ENCODE measurements at places on chromosomes 12 and 14.

GRCh38 chr14:96059519-96060135, 20.5 kb downstream of the C14orf132 start:
- no peak for DNase-seq

DNA sequence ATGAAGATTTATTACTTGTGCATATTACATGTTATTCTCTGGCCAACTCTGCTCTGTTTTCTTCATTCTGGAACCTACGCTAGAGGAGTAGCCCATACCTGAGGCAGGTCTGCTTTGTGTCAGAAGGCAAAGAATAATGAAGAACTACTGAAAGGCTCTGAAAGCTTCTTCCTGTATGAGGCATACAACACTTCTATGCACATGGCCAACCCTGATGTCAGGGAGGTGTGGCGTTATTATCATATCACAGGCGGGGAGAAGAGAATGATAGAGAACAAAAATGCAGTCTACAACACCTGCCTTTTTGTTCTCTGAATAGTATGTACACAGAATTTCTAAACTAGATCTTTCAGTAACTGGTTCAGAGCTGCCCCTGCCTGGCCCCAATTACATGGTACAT, 32.5 kb upstream of the CRY1 start:
- no peak for DNase-seq

- DNase-seq: no peak
Observed at GRCh38 chr14:29056041-29056566, 289.5 kb downstream of the FOXG1 start.

- DNase-seq: no peak
Observed at GRCh38 chr12:104721936-104722335, 236.2 kb downstream of the SLC41A2 start.

GRCh38 chr12:58358369-58358768, 417.0 kb downstream of the ATP23 start:
- no peak for DNase-seq

DNA sequence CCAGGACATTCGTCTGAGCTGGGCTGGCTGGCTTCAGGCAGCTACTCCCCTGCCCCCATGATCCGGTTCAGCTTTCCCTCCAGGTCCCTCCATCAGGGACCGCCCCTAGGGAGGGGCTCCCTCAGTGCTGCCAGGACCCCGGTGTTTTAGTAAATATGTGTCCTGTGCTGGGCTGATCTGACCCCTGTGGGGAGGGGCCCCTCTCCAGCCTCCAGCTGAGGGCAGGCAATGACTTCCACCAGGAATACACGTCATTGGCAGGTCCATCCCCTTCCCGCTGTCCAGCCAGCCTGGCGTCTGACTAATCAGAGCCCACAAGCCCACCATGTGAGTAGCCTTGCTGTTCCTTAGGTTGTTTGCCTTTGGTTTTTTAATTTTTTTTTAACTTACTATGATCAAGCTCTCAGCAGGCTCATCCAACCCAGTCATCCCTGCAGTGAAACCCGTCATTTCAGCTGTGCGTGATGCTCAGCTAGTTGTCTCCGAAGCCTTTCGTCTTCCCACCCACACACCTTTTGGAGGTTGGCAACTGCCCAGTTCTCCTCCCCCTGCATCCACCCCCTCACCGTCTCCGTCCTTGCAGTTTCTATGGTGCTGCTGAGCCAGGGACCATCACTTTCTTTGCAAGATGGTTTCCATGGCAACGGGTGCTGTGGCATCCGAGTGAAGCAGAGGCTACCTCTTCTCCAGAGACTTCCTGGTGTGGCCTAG, 16.0 kb upstream of the SERPINA4 start:
- DNase-seq: no peak

DNA sequence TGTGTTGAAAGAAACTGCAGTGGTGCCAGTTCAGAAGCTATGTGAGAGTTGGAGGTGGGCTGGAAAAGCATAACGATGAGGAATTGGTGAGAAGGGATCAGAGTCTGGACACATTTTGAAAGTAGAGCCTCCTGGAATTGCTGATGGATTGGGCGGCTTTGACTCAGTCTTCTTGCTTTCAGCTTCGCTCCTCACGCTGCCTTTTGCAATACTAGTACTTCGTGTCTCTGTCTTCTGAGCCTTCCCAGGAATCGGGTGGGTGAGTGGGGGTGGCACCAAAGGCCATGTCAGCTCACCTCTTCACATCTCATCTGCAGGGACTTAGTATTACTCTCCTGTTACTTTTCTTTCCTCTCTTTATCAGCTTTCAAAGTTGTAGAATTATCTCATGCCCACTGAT, 101.6 kb upstream of the RFX4 start:
- no peak for DNase-seq

GRCh38 chr14:103347091-103347815, 13.2 kb downstream of the EIF5 start:
- no peak for DNase-seq

GRCh38 chr14:37597914-37598746, 2.7 kb downstream of the TTC6 start:
- peak; percentile 76 for DNase-seq

DNA sequence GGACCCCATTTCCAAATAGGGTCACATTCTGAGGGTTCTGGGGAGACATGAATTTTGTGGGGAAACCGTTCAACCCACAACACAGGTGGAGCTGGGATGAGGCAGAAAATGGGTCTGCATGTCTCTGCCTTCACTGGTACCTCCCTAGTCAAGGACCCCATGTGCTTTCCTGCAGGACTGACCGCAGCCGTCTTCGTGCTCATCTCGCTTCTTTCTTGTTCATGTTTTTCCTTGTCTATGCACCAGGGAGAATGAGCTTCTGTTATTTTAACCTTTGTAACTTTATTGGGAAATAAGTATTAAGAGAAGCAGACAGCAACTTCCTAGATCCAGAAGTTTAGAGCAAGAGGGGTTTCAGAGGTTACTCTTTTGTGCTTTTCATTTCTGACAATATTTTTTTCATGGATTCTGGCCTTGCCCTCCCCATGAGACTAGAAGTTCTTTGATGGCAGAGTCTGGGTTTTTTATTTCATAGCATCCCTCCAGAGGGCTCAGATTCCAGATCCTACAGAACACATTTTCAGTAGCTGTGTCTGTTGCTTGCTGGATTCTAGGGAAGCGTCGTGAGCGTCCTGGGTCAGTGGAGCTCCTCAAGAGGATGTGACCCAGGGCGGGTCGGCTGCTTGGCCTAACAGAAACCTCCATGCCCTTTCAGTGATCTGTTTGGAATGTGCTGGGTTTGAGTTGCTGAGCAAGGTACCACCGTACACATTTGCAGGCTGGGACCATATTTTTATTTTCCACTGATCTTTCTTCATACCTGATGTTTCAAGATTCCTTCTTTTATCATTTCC, 104.2 kb downstream of the ADGRD1 start:
- no peak for DNase-seq

DNA sequence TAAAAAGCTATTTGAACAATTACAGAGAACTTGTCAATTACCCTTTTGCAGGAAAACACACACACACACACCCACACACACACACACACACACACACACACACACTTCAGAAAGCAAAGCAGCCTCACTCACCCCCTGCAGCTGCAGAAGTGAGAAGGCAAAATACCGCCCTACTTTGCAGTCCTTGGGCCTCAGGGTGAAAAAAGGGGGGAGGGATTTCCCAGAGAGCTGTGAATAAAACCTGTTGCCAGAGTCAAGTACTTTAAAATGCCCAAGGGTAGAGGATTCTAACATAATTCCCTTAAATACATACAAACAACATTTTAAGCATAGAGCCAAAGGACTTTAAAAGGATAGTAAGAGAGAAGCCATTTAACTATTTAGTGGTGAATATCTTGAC, 285.9 kb downstream of the MDGA2 start:
- no peak for DNase-seq

DNA sequence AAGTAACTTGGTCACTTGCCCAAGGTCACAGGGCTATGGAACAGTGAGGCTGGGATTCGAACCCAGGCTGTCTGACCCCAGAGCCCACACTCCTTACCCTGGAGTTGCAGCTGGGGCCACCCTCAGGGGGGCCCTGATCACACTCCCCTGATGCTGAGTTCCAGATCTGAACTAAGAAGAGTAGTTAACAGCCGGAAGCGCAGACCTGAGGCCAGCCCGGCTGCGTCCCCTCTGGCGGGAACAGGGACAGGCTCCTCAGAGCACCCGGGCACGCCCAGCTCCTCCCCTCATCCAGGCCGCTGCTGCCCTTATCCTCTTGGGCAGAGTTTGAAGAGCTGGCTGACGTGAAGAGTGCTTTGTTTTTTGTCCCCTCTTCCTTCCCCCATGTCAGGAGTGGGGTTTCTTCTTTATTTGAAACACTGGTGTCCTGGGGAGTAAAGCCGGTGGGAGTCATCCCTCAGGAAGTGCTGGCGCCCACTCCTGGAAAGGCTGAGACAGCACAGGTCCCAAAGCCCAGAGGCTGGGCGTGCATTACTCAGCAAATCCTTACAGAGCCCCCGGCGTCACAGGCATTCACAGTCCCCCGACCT, 8.7 kb downstream of the PHB2 start:
- no peak for DNase-seq

- DNase-seq: peak; percentile 27
Observed at GRCh38 chr12:85985996-85986395, 111.9 kb downstream of the NTS start.

GRCh38 chr14:56126637-56126913, 8.4 kb downstream of the PELI2 start:
- DNase-seq: no peak

DNA sequence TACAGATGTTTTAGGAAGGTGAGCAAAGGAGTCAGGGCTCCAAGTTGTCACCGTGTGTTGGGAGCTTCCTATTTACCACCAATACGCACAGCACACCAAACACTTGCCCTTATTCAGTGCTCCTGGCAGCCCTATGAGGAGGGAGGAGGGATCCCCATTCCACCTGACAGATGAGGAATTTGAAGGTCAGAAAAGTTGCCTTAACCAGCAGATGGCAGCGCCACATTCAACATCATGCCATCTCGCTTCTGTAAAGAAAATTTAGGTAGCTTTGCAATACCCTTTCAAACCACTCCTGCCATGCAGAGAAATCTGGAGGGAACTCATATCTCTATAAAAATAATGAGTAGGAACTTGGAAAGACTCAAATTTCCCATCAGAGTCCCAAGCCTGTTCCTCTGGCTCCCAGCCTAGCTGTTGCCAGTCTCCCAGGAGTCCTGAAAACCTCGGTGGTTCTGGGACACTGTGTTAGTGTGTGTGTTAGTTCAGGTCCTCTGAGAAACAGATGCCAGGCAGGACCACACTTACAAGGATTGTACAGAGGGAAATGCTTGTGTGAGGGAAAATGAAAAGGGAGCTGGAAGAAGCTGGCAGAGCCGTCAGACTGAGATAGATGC, 410.5 kb downstream of the MED13L start:
- DNase-seq: peak; percentile 66

- no peak for DNase-seq
Observed at GRCh38 chr14:59017285-59017965, 171.0 kb upstream of the DAAM1 start.

DNA sequence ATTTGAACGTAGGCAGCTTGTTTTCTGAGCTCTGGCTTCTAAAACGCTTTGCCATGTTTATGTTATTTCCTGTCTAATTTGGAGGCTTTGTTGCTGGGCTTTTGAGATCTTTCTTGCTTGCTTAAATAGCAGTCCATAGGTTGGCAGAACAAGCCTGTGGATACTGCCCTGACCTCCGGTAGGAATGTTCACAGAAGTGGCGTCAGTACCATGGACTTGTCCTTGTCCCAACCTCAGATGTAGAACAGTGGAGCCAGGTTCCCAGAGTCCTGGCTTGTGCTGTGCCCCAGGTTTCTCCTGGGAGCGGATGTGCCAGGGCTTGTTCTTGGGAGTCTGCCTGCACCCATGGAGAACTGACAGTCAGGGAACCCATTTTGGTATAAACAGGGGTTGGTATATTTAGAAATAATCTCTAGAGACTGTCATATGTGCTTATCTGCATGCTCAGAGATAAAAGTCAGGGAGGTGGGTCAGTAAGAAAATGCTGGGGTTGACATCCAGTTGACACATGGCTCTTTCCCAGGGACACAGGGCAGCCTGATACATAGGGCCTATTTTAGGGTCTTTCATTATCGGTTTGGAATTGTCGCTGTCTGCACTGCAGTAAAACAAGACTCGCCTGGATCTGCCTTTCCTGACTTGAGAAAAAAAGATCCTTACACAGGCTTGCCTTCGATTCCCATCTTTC, 22.9 kb downstream of the CACNA1C start:
- no peak for DNase-seq

- DNase-seq: no peak
Observed at GRCh38 chr12:106871477-106871876, 84.2 kb upstream of the TMEM263 start.

DNA sequence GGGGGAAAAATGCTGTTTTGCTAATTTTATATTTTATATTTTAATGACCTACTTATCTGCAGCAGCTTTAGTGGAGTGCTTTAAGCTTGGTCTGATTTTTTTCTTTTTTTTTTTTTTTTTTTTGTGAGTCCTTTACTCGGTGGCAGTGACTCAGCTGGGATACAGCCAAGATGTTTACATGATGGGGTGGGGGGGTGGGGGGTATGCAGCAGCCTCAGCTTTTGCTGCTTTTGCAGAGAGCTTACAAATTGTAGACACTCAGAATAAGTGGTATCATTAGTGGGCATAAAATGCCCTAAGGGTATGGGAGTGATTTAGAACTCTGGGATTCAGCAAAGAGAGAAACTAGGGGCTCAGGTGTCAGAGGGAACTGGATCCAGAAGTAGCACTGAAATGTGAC, 38.2 kb upstream of the ARHGAP5 start:
- DNase-seq: no peak

DNA sequence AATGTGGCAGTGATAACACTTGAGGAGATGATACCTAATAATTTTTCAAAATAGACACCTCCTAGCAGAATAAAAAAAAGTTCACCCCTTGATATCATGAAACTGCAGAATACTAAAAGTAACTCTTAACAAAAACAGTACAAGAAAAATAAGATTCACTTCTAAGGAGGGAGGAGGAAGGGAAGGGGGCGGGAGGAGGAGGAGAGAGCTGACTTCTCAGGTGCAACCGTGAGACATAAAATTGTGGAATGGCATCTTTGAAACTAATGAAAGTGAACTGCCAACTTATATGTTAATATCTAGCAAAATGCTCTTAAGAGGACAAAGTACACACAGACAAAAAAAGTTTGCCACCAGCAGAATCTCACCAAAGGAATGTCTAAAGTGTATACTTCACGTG, 115.8 kb downstream of the SCFD1 start:
- DNase-seq: no peak

- peak; percentile 70 for DNase-seq
Observed at GRCh38 chr14:77124345-77125280, 17.0 kb downstream of the ZDHHC22 start.

GRCh38 chr12:87866578-87867292, 162.5 kb downstream of the C12orf50 start:
- DNase-seq: peak; percentile 56

DNA sequence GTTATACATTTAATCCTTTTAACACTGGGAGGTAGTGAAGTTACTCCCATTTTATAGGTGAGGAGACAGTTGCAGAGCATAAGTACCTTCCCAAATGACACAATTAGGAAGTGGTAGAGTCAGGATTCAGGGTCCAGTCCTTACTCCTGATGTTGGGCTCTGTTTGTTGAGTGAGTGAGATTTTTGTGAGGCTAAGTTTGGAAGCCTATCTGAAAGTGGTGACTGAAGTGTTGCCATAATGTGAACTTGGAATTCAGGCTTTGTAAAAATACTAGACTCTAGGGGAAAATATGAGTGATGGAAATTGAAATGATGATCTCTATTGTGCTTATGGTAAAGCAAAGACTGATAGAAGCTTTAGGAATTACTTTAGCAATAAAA, 2.2 kb downstream of the NUDT4 start:
- DNase-seq: no peak

Measured in T47D (cell line).